NB4 (cell line): ENCODE measurements at places on chromosomes 7 and 10.

GRCh38 chr10:60189861-60190475 lies 199.7 kb downstream of the ANK3 start:
- DNase-seq, result no peak

- DNase-seq, result no peak
These were observed 50.0 kb downstream of the CFAP58 start for GRCh38 chr10:104403636-104404035.

DNA sequence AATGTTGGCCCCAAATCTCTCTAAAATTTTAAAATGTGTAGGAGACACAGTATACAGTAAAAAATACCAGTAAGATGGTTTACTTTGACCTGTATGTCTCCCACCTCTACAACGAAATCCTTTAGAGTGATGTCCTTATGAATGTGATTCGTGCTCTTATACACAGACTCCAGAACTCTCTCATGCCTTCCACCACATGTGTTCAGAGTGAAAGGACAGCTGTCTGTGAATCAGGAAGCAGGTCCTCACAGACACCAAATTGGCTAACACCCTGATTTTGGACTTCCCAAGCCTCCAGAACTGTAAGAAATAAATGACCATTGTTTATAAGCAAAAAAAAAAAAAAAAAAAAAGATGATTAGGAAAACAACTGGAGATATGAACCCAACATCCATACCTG lies 35.2 kb downstream of the RNF133 start:
- no peak for DNase-seq

DNA sequence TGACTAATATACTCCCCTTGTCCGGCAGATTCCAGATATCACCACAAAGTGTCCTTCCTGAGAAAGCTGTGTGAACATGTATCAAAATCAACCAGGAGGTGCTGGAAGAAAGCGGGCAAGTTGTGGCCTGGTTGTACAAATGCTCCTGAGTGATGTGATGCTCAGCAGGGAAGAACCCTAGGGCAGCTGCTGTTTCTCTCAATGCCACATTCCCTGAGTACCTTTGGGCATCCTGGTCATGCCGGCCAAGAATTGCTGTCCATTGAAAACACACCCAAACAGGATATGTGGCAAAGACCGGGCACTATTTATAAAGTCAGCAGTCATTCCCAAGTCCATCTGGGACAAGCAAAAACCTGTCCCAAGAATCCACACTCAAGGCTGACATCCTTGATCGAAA lies 7.8 kb upstream of the ADCY1 start:
- no peak for DNase-seq

DNA sequence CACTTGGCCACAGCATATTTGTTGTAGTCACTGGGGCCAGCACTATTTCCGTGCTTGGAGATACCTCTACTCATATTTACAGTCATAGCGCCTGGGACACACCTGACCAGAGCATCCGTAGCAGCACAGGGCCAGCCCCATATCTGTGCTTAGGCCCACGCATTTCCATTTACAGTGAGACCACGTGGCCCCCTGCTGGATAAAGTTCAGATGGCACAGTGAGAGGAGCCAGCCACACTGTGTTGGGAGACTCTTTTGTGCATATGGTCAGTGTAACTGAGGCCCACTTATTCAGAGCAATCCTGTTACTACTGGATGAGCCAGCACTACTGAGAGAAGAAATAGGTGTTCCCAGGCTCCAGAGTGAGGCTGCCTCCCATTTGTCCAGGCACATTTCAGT lies 455.3 kb downstream of the REEP3 start:
- DNase-seq, result peak; percentile 64

- no peak for DNase-seq
These were observed 117.4 kb downstream of the VIPR2 start for GRCh38 chr7:159027056-159027788.

- DNase-seq, result no peak
These were observed 129.9 kb downstream of the INHBA start for GRCh38 chr7:41573015-41573414.

DNA sequence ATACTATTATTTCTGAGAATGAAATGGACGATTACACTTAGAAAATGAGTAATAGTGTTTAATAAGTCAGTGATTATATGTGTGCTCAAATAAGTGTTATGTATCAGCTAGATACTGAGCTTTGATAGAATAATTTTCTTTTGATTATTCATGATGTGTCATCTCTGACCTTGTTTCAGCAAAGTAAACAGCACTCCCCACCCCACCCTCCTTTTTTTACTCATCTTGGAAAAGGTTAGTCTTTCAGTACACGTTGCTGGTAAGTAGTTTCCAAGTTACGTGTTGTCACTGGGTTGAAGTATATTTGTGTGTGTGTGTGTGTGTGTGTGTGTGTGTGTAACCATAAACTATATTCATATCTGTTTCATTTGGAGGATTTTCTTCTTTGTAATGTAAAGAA lies 84.1 kb downstream of the GNAI1 start:
- no peak for DNase-seq

DNA sequence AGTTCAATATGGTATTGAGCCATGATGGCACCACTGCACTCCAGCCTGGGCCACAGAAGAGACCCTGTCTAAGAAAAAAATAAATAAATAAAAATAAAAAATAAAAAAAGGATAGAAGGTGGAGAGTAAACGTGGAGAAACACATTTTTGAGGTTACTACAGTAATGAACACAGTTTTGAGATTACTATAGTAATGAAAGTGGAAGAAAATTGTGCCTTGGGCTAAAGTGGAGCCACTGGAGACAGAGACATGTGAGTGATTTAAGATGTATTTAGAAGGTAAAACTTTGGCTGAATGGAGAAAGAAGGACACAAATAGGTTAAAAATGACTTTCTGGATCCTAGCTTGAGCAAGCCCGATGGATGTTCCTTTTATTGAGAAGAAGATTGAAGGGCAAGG lies 76.8 kb downstream of the HGF start:
- DNase-seq, result no peak

DNA sequence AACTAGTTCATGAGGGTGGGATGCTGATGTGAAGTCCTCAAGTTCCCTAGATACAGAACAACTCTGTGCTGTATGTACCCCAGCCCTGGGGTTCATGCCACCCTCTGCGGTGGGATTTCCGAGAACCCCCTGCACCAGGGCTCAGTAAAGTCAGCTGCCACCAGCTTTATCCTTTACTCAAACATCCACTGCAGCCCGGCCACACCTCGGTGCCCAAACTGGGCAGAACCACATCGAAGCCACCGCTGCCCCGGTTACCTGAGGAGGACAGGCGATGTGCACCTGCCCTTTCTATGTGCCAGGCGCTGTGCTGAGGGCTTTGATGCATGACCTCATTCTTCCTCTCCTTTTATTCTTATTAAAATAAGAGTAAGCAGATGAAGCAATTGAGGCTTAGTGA lies 9.9 kb upstream of the CALML5 start:
- DNase-seq, result no peak

GRCh38 chr7:96414931-96415292 lies 93.0 kb upstream of the SLC25A13 start:
- peak; percentile 67 for DNase-seq

- no peak for DNase-seq
These were observed 59.7 kb downstream of the DNAJB6 start for GRCh38 chr7:157396316-157397035.

- DNase-seq, result no peak
These were observed 29.8 kb downstream of the RSU1 start for GRCh38 chr10:16787361-16787791.

DNA sequence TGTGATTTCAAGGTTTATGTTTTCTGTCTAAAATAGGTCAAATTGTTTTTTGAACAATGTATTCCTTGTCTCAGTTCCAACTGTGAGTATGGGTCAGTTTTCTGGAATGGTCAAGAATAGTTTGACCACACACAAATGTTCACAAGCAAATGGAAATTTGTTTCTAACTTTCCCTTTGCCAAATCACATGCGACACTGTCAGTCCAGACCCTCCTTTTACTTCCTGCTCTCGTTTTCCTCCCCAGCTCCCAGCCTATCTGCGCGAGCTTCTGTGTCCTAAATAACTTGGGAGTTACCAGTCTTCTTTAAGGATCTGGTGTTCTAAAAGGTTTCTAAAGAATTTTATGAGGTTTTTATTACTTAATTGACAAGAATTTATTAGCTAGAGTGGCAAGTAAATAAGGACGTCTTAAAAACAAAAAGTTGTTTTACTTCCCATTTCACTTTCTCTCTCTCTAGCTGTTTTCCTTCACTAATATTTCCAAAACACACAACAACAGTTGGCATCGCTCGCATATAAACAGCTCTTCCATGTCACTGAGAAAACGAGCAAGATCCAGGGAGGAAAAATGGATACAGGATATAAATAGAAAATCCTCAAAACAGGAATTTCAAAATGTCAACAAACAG lies 266.1 kb upstream of the KLF6 start:
- peak; percentile 37 for DNase-seq

DNA sequence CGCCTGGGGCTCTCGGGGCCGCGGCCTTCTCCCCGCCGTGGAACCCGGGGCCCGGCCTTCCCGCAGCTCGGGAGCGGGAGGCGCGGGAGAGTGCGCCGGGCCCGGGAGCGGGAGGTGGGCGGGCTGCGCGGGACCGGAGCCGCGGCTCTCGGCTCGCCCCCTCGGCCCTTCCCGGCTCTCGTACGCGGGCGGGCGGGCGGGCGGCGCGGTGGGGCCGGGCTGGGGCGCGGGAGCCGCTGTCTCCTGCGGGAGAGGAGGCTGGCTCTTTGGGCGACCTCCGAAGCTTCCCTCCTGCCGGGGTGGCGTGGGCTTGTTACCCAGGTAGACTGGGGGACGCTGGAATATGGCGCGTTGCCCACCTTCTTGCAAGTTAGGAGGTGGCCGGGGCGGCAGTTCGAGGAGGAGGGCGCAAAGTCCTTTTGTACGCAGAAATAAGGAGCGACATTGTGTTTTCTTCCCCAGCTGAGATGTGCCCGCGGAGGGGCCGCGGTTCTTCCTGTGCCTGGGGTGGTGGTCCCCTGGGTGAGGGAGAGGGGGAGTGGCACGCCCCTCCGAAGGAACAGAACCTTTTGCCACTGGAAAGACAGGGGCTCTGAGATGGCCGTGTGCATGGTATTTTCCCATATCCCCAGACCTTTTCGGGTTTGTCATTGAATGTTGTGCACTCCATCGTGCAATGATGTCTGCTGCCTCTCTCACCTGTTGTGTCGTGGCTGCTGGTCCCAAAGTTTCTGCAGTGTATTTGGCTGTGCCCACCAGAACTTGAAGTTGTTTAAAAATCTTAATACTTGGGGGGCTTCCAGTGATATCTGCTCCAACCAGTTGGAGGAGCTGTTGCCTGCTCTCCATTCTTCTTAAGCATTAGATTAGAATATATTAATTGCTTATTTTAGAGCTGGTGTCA lies 844 bp downstream of the NRF1 start:
- DNase-seq, result peak; percentile 76

DNA sequence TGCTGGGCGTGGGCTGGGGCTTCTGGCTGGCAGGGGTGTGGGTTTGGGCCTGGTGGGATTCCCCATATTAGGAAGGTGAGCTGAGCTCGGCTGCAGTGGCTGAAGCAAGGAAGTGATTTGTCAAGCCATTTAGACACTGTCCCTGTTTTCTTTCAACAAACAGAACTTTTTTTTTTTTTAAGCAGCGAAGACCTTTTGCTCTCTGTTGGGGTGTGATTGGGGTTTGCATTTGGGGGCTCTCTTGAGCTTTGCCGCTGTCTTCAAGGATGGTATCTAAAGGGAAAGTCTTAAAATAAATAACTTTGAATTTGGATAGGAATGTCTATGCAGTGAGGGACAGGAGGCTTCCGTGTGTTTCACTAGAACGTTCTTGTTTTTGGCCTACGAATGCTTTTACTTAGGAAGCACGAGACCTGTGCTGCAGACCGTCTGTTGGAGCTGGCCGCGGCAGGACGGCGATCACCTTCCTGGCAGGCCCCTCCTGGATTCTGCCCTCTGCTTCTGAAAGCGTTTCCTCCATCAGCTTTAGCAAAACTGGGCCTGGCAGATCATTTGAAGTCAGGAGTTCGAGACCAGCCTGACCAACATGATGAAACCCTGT lies 43.9 kb downstream of the FOXK1 start:
- DNase-seq, result no peak
